RKO (cell line): ENCODE measurements at places on chromosomes 12 and 14.

GRCh38 chr12:121579190-121579791 is 1.5 kb downstream of the KDM2B start:
- DNase-seq: peak; percentile 50

GRCh38 chr12:88247241-88247643 is 105.1 kb downstream of the TMTC3 start:
- peak; percentile 16 for DNase-seq

DNA sequence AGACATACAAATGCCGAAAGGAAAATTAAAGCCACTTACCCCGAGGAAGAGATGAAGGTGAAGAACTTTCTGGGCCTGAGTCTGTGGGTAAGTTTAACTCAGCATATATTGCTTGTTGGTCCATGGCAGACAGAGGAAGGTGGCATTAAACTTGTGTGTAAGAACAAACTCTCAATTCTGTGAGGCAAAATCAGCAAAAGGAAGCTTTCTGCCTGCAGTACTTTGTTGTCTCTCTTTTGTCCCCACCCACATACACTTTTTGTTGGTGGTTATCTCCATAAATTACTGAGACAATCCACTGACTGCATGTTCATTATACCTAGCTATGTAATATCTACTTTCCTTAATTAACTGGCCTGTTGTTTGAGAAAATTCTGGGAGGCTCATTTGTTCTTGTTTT is at the start of gene KLRB1:
TSS of gene KLRB1 (minus strand) at position 201 of the 400 bp plus-strand sequence. CDS start at position 124, 77 bp downstream.
- DNase-seq: no peak

GRCh38 chr12:13144266-13144828 is 40.9 kb upstream of the GSG1 start:
- DNase-seq: no peak

DNA sequence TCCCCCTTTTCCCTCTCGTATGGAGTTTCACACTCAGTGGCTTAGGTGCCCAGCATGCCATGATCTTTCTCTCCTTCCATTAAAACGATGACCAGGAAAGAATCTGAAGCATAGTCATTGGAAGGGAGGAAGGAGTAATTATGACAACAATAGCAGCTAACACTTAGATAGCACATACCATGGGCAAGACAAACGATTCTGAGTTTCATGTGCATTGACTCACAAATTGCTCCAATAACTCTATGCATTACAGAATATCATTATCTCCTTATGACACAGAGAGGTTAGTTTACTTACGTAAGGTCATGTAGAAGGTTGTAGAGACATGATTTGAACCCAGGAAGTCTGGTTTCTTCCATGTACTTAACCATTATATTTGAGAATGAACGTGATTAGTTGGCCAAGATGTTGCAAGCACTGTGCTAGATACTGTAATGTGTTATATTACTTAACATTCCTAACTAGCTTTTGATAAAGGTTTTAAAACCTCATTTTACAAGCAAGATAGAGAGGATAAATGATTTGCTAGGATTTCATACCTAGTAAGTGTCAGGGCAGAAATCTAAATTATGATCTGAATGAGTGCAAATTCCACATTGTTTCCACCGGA is 162.4 kb downstream of the CAND1 start:
- DNase-seq: no peak

DNA sequence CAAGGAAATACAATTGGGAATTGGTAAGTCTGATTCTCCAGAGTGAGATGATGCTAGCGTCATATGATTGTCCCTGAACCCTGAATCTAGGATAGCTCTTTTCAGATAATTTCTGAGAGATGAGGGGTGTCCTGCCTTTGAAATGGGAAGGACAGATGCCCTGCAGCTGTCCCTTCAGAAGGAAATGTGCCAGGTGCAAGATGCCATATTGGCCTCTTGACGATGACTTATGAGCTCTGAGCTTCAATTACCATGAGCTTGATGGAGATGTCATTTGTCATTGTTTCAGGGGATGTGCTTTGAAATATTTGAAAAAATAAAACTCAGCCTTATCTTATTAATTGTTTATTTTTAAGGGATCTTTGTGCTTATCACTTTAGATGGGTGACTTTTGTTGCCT is 185.1 kb downstream of the DACT1 start:
- no peak for DNase-seq

- no peak for DNase-seq
These were observed 65.6 kb upstream of the FUT8 start for GRCh38 chr14:65346895-65347294.

DNA sequence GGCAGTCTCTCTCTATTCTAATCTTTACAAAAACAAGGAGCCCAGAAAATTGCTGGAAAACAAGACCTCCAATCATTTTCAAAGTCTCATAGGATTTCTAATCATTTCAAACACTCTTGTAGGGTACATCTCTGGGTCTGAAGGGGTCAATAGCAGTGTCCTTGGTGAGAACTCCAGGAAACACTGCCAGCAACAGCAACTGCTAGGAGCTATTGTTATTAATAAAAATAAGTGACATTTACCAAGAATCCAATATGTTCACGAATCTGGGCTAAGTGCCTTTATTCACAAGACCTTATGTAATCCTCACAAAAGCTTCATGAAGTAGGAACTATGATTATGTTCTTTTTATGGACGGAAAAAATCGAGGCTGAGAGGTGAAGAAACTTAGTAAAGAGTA is 72.8 kb downstream of the TTC7B start:
- no peak for DNase-seq

DNA sequence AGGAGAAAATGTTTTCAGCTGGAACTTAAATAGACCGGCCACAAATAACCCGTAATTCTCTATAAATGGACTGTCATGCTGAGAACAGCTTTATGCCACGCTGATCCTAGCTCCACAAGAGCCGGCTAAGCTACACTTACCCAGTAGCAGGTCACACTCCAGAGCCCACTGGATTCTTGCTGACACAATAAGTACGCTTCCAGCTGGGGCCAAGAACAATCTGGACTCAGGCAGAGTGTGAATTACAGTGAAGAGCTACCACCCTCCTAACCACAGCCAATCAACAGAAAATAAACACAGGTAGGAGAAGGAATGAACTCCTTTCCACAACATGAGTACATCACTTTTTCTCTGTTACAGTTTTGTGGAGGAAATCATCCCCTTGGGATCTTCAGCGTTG is 531.3 kb downstream of the GALC start:
- DNase-seq: no peak

- DNase-seq: no peak
These were observed 52.8 kb downstream of the HMGA2 start for GRCh38 chr12:65876898-65877721.

DNA sequence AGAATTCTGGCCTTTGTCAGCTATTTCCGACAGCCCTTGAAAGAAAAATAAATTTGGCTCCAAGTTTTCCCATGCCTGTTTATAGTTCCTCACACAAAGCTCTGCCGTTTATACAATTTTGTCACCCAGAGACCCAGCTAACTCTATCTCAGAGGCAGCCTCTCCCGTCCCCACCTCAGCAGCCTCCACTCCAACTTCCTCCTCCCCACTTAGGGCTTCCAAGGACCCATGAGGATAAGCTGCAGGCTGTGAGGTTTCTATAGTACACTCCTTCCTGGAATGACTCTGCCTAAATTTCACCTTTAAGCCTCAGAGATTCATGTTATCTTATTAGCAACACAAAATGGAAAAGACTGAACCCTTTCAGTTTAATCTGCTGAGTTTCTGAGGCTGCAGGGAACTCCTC is 71.8 kb downstream of the TTC9 start:
- DNase-seq: no peak
